PC-3 (cell line): ENCODE measurements at places on chromosomes 6 and 20. TPM values are rescaled to one million over a fixed set of nuclear protein-coding genes. Genes with fewer than 3 reads are reported as not detected.

- DNase-seq: no peak
These were observed 179.7 kb upstream of the CDH4 start for GRCh38 chr20:61072398-61072797.

GRCh38 chr6:118680452-118681095, 29.2 kb upstream of the CEP85L start:
- DNase-seq: no peak

DNA sequence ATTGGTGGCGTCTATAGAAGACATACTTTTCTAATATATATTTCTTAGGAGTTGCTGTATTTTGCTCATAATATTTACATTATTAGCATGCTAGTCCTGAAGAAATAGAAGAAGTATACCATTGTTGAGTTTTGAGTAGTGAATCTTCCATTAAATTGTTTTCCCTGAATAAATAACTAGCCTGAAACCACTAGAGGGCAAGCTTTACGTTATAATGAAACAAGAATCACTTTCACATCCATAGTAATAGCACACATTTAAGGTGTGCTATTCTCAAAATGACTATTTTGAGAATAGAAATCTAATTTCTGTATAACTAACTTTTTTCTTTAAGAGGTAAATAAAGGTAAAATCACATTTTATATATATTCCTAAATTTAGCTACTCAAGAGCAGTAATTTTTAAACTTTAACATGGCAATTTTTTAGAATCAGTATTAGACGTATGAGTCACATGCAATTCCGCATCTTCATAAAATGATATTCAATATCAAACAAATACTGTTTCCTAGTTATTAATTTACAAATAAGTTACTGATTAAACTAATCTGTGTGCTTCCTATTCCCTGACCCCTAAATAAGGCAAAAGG, 213.2 kb upstream of the MANEA start:
- DNase-seq: peak; percentile 39

GRCh38 chr6:156775717-156776116, 1.5 kb upstream of the ARID1B start:
- peak; percentile 32 for DNase-seq

GRCh38 chr20:51508780-51509179, 33.7 kb downstream of the NFATC2 start:
- DNase-seq: no peak

Gene CFAP61
- not detected in 2 replicates for total RNA-seq

Gene XRN2
- total RNA-seq: 71.5 and 76.8 TPM in 2 replicates

Gene LY6G5C
- 1.6 and 1.8 TPM in 2 replicates for total RNA-seq

Gene OR2J1
- not detected in 2 replicates for total RNA-seq
